HFFc6 (cell line): ENCODE measurements at places on chromosomes 3 and 15. TPM values are rescaled to one million over a fixed set of nuclear protein-coding genes. Genes with fewer than 3 reads are reported as not detected.

DNA sequence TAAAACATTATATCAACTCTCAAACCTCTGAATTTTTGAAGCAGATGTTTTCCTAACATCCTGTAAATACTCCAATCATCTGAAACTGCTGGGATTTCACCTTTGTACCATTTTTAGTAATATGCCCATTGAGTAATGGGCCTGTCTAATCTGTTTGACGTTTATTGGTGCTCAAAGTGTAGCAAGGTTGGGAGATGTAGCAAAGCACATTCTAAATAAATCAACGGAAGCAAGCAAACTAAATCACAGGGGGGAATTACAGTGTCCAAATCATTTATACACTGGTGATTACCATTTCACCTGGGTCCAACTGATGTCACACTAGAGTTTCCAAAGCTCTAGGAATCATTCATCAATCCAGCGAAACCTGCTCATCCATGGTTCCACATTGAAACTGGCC, 518.7 kb upstream of the TBL1XR1 start:
- no peak for DNase-seq

SEMA6D gene
- 1.7 to 2.0 TPM (median 1.8 TPM) in 3 replicates for total RNA-seq

- no peak for DNase-seq
These were observed 41.4 kb upstream of the LMCD1 start for GRCh38 chr3:8460050-8460708.

- DNase-seq, result no peak
These were observed 495.1 kb upstream of the SGO1 start for GRCh38 chr3:20680990-20681628.

GRCh38 chr15:88797663-88798339, 5.4 kb upstream of the ACAN start:
- no peak for DNase-seq

- no peak for DNase-seq
These were observed 702.8 kb downstream of the SI start for GRCh38 chr3:164375538-164375937.

DNA sequence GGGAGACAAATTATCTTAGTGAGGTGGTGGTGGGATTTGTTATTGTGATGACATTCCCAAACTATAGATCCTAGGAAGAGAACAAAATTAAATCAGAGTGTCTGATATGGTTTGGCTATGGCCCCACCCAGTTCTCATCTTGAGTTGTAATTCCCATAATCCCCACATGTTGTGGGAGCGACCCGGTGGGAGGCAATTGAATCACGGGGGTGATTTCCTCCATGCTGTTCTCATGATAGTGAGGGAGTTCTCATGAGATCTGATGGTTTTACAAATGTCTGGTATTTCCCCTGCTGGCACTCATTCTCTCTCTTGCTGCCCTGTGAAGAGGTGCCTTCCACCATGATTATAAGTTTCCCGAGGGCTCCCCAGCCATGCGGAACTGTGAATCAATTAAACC, 62.0 kb downstream of the RPL22L1 start:
- no peak for DNase-seq

SEMA3B gene
- total RNA-seq, result 15.1 to 25.0 TPM (median 24.7 TPM) in 3 replicates

CHRM5 gene
- total RNA-seq, result not detected in 3 replicates

DNA sequence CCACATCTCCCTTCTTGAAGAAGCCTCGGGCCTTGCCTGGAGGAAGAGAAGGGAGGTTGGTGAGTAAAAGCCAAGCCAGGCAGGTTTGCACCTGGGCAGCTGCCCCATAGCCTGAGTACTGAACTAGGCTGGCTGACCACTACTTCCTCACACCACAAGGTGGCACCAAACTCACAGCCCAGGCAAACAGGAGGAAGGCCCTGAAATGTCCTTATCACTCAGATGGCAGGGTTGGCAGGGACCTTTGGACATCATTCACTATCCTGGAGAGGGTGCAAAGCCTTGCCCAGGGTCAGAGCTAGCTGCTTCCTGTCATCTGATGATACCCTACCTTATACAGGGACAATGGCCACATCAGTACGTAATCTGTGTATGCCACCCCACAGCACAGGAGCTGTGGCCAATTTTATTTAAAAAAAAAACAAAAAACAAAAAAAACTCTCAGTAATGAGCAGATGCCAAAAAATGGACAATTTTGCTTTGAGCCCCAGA, 2.2 kb upstream of the GRAMD2A start:
- peak; percentile 70 for DNase-seq

- no peak for DNase-seq
These were observed 134.9 kb downstream of the MBNL1 start for GRCh38 chr3:152403632-152404066.

TEX55 gene
- total RNA-seq, result not detected in 3 replicates

GRIP2 gene
- total RNA-seq, result 0.10 TPM in 1 of 3 replicates, not detected in the others

DNA sequence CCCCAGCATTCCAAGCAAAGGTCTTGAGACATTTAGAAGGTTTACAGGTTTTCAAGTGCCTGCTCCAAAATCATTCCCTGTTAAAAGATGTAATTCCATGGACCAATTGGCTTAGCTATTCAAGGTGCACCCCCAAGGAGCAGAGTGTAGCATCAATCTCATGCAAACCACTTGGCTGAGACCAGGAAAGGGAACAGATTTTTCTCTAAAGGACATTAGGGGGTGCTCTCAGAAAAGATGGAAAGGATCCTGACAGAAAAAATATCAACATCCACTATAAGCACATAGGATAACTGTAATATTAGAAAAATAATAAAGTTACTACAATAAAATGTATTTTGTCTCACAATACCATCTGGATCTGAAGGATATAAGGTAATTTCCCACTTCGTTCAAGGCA, 328.0 kb upstream of the CDIN1 start:
- peak; percentile 1 for DNase-seq

DNA sequence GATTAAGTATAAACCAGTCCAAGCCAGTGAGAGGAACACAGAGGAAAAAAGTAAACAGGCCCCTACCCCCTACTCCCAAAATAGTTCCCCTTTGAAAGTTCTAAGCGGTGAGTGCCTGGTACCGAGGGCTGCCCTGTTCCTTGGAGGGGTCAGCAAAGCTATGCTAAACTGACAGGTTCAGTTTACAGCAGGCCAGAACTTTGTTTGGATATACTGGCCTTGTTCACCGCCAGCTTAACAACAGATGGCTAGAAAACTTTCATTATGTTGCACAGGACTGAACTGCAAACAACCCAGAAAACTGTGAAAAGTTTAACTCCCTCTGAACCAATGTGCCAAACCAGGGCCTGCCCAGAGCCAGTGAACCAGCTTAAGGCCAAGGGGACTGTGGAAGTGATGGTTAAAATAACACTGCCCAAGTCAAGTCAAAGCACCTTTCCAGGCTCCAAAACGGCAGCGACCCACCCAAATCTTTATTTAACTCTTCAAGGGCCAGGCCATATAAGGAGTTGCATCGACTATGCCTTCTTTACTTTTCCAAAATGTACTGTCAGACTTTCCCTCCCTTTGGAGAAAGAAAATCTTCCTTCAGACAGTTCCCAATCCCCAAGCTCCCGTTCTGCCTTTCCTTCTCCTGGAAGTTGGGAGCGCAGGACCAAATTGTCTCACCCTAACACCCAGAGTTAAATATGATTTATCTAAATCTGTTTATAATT, 448.0 kb downstream of the FOXP1 start:
- DNase-seq, result no peak

- peak; percentile 93 for DNase-seq
These were observed 6.6 kb downstream of the DTWD1 start for GRCh38 chr15:49627407-49627877.

DNA sequence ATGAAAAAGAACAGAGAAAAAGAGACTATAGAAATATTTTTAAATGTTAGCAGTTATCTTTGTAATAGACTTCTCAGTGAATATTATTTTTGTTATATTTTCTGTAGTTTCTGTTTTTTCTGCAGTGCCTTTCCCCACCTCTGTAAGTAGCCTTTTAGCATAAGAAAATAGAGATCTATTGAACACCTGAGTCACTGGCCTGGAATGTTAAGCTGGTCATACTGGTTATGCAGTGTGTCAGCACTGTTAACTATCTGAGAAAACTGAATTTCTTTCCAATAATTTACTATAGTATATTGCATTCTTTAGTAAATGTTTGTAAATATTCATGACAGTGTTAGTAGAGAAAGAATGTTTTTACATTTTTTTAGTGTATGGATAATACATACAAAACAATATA, 79.8 kb downstream of the NECTIN3 start:
- peak; percentile 72 for DNase-seq

DNA sequence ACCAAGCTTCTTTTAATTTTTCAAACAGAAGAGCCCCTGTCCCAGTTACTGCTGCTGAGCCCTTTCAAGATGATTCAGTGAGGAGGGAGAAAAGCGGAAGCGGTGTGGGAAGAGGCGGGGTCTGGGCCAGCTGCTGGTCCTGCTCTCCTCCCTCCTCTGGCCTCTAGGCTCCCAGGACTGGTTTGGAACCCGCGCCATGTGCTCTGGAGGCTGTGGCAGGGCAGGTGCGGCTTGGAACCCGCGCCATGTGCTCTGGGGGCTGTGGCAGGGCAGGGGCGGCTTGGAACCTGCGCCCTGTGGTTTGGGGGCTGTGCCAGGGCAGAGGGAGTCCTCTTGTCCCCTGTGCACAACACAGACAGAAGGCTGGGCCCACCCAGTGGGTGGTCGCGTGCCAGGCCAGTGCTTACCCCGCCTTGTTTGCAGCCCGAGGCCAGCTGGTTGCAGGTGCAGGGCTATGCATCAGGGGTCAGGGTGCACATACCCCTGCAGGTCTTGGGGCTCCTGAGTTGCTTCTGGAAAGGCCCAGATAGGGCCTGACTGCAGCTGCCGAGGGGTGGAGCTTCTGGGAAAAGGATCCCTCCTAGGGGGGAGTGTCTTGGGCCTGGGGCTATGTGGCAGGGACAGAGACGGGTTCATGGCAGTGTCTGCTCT, 12.2 kb downstream of the ALG1L2 start:
- no peak for DNase-seq

DNAH1 gene
- 1.7 to 2.1 TPM (median 1.7 TPM) in 3 replicates for total RNA-seq

- no peak for DNase-seq
These were observed 62.7 kb downstream of the SLMAP start for GRCh38 chr3:57818772-57819171.

AHSG gene
- total RNA-seq, result not detected in 3 replicates

DNA sequence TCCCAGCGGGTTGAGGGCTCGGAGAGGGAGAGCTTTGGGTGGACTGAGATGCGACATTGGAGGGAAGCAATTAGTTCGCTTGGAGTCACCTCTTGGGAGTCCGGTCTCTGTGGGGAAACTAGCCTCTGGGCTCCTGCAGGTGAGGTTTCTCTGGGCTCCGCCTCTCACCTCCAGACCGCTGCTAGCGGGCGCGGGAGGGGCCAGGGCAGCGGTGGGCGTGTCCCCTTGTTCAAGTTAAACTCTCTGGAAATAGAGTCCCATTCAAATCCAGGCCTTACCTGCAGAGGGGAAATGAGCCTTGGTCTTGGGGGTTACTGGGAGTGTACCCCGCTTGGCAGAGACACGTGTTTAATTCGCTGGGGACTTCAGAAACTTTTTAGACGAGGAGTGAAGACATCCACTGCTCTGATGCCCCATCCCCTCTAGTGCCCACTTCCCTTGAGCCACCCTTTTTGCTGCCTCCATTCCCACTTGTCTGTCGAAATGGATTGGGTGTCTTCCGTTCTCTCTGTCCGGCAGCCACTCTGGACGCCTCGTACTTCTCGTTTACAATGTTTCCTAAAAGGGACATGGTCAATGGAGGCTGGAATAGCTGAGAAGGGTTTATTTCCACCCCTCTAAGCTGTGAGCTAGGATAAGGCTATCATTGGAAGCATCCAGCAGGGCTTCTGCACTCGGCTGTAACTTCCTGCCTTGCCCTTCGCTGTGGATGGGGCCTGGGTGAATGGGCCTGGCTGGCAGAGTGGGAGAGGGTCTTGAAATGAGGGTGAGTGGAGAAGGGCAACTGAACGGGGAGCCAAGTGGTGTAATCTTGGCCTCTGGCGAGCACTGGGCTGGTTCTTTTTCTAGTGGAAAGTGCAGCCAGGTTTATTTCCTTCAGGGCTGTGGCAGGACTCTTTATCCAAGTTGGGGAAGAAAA, 1.1 kb downstream of the MITF start:
- no peak for DNase-seq

POLG gene
- 33.1 to 44.0 TPM (median 38.0 TPM) in 3 replicates for total RNA-seq

DNA sequence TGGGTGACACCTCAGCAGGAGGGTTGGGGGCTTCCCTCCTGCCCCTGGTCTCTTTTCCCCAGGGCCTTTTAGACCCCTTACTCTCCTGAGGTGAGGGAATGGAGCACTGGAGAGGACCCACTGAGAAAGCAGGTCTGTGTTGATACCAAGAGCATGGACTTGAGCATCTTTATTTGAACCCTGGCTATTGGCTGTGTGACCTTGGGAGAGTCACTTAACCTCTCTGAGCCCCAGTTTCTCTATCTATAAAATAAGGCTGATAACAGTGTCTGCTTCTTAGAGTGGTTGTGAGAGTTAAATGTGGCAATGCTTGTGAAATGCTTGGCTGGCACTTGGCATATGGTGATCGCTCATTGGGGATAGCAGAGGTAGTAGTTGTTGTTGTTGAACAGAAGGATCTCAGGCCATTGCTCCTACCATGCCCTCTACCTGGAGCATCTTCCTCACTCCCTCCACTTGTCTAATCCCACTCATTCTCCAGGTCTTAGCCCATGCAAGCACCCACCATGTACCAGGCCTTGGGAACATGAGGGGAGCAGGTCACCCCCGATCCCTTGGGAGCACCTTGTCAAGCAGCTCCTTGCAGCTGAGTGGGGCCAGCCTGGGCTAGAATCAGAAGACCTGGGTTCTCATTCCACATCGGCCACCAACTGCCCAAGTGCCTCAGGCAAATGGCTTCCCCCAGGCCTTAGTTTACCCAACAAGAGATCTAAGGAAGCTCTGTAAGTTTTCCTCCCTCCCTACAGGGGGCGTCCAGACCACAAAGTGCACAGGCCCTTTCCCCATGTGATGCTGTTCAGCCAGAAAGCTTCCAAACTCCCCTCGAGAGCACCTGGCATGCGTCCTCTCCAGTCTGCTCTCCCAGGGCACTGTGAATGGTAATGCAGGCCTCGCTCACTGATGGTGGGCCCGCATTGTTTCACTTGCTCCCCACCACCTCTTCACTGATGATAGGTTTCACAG, 96.7 kb downstream of the LSM3 start:
- no peak for DNase-seq

GRCh38 chr15:88849376-88850072, 45.8 kb downstream of the HAPLN3 start:
- no peak for DNase-seq

DNA sequence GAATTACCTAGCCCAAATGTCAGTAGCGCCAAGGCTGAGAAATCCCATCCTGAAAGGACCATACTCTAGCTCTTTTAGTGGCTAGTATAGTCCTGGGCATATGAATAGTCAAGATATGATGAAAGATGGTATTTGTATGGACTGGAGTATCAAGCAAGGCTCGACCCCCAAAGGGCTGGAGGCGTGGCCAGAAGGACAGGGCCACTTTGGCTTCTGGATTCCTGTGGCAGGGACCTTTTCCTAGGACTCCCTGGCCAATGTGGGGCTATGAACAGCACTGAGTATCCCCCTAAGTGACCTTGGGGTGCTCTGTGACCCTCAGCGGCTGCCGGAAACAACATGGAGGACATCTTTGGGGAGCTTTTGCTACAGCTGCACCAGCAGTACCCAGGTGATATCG, 6.0 kb downstream of the MPI start:
- DNase-seq, result no peak

- DNase-seq, result no peak
These were observed 308.9 kb upstream of the TMCO5A start for GRCh38 chr15:37625576-37625975.
